ENCODE measurements at places on chromosomes 3 and 15. TPM values are rescaled to one million over a fixed set of nuclear protein-coding genes. Genes with fewer than 3 reads are reported as not detected.

The CCR3 gene
- total RNA-seq, result not detected

The SPESP1 gene
- total RNA-seq, result not detected

The BNC1 gene
- 1.2 TPM for total RNA-seq

The GATM gene
- total RNA-seq, result 2.7 TPM

The DLEC1 gene
- not detected for total RNA-seq

The BCHE gene
- total RNA-seq, result 0.79 TPM

The VGLL3 gene
- total RNA-seq, result 8.1 TPM

The SOX2 gene
- 0.53 TPM for total RNA-seq

The CXCR6 gene
- total RNA-seq, result not detected

The GANC gene
- total RNA-seq, result 7.6 TPM

The FBXL22 gene
- 0.25 TPM for total RNA-seq

The SLC9C1 gene
- total RNA-seq, result not detected

The CYP1A2 gene
- 0.05 TPM for total RNA-seq

The KIF9 gene
- total RNA-seq, result 22.6 TPM

The CALML4 gene
- 8.5 TPM for total RNA-seq

The SLC24A5 gene
- total RNA-seq, result not detected

The LRRN1 gene
- not detected for total RNA-seq

The THBS1 gene
- 51.1 TPM for total RNA-seq

The MORC1 gene
- not detected for total RNA-seq

The ACTL6A gene
- 50.1 TPM for total RNA-seq

The SLC22A14 gene
- total RNA-seq, result not detected

The FSD2 gene
- not detected for total RNA-seq

The GRK7 gene
- total RNA-seq, result not detected

The PIK3CB gene
- 18.9 TPM for total RNA-seq

The A4GNT gene
- total RNA-seq, result not detected

The DNAH12 gene
- not detected for total RNA-seq

The NPAP1 gene
- not detected for total RNA-seq

The ADAMTSL3 gene
- 0.25 TPM for total RNA-seq

The CHRNA5 gene
- total RNA-seq, result 30.9 TPM

The FBXW12 gene
- not detected for total RNA-seq

The IQCF5 gene
- not detected for total RNA-seq

The C3orf85 gene
- total RNA-seq, result not detected

The PLSCR2 gene
- total RNA-seq, result not detected

The SUCNR1 gene
- total RNA-seq, result 0.09 TPM

The CCR5 gene
- total RNA-seq, result not detected

The FHIT gene
- total RNA-seq, result not detected

The NEDD4 gene
- total RNA-seq, result 55.8 TPM

The GRAMD2A gene
- total RNA-seq, result 0.07 TPM

The KLF15 gene
- total RNA-seq, result 0.49 TPM

Measured in A549 treated with GW870086 at 1 μM for 4 hours (cell line).